ENCODE measurements at places on chromosomes 4 and X.

DNA sequence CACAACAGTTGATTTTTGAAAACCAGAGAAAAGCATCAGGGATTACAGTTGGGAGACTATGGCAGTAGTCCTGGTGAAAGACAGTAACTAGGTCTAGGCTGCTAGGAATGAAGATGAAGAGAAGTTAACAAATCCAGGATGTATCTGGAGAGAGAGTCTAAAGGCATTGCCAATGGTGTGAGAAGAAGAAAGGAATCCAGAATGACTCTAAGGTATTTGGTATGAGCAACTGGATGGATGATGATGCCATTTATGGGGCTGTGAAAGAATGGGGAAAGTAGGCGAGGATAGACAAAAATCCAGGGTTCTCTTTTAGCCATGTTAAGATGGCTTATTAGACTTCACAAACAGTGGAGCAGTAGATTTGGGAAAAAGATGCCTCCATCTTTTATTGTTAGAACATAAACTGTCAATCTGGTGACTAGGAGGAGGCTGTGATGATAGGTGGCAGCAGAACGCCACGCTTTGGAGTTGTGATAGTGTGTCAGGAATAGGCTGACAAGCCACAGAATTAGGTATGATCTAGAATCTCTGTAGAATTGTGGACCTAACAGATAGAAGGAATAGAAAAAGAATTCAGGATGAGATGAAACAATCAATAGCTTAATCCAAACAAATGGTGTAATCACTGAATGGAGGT is 27.3 kb upstream of the JADE1 start:
- DNase-seq = peak; percentile 59

DNA sequence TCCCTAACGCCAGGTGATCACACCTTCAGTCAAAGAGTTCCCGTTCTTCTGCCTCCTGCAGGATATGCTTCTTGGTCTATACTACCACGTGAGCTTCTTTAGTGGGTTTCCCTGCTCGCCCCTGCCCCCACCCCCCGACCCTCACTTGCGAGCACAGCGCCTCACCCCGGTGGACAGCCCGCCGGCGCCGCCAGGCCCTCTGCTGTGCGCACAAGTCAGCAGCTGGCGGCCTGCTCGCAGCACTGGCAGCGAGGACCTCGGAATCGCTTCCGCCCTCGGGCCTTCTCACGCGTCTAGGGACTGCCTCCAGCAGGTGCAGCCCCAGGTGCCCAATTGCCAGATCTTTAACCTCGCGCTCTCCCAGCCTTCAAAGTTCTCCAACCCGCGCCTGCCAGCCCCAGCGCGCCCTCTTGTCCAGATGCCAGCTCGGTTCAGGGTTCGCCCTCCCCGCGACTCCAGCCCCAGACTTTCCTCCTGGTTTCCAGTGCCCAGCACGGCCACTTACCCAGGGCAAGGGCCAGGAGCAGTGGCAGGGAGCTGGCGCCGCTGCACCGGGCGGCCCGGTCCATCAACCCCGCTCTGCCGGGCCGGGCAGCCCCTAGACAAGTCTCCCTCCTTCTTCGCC is 454 bp downstream of the BTC start:
- no peak for DNase-seq

DNA sequence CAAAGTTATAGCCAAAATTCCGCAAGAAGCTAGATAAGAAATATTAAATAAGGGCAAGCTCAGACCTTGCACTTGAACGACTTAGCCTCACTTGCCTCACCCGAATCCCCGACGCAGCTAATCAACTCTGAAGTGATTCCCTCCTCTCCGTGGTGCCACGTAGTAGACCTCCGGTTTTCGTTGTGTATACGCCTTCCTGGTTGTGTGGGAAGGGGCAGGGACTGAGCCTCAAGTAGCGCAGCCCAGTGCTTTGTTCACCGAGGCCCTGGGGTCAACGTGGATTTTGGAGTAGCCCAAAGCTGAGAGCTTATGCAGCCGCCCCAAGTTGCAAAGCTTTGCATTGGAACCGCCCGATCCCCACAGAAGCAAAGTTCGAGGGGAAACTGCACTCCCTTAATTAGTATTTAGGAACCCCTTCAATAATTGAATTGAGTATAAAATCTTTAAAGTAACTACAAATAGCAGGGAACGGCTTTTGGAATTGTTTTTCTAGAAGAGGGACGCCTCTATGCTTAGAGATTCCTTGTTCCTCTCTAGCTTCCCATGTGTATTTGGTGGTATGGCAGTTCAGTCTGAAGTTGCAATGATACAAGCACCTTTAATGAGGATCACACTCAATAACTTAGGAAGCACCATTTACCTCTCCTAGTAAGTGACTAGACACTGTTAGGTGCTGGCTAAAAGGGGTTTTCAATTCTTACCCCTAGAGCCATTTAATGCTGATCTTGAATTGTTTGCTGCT is 55.7 kb downstream of the LINC00632 start:
- DNase-seq = no peak

DNA sequence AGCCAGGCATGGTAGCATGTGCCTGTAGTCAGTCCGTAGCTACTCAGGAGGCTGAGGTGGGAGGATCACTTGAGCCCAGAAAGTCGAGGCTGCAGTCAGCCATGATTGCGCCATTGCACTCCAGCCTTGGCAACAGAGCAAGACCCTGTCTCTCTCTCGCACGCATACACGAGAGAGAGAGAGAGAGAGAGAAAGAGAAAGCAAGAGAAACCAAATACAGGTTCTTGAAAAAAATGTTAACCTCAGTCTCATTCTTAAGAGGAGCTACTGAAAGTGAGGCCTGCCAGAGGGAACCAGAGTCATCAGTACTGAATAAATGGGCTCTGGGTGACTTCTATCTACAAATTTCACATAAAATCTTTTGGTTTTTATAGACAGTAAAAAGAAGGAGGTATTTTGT is 42.9 kb downstream of the KIAA0232 start:
- no peak for DNase-seq

DNA sequence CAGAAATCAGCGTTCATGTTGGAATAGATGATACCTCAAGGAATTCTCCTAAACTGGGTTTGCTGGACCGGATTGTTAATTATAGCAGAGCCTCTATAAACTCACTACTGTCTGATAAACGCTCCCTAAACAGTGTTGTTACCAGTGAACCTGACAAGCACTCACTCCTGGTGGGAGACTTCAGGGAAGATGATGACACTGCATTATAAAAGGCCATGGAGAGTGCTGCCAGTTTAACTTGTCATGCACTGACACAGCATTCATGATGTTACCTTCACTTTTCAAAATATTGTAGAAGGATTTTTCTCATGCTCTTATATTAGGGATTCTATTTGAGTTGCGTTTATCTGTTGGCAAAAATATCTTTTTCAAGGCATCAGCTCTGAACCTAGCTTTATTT is 57.7 kb upstream of the PGK1 start:
- no peak for DNase-seq
